ENCODE measurements at places on chromosomes 6 and 20.
A peak's percentile ranks its signal among the peaks of the same experiment; 100 is the strongest.

DNA sequence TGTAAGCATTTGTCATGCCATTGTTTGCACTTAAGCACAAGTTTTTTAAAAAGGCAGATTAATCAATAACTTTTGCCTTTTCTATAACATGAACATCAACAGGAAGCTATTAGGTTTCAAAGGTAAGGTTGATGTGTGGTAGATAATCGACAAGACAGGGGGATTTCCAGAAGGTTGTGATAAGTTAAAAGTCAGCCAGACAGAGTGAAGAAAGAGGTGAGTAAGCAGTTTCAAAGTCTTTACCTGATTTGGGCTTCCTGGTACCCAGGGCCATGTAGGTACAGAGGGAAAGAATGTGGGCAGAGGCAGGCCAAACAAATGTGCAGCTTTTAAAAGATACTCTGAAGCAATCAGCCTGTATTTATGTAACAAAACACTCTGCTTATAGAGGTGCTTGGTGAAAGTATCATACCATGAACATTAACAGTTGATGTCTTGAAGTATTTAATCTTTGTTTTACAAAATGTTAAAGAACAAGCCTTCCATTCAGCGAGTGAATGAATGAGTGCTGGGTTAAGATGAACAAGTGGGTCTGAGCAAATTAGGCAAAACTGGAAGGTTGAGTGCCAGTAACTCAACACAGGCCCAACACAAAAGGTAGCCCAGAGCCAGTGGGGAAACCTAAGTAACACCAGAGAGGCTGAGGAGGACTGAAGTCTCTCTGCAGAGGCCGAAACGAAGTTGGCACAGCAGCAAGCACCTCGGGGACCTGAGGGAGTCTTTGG, 60.2 kb downstream of the LRRC1 start:
- DNase-seq, result no peak

GRCh38 chr6:44192428-44193041, 24.2 kb upstream of the MYMX start:
- no peak for DNase-seq

DNA sequence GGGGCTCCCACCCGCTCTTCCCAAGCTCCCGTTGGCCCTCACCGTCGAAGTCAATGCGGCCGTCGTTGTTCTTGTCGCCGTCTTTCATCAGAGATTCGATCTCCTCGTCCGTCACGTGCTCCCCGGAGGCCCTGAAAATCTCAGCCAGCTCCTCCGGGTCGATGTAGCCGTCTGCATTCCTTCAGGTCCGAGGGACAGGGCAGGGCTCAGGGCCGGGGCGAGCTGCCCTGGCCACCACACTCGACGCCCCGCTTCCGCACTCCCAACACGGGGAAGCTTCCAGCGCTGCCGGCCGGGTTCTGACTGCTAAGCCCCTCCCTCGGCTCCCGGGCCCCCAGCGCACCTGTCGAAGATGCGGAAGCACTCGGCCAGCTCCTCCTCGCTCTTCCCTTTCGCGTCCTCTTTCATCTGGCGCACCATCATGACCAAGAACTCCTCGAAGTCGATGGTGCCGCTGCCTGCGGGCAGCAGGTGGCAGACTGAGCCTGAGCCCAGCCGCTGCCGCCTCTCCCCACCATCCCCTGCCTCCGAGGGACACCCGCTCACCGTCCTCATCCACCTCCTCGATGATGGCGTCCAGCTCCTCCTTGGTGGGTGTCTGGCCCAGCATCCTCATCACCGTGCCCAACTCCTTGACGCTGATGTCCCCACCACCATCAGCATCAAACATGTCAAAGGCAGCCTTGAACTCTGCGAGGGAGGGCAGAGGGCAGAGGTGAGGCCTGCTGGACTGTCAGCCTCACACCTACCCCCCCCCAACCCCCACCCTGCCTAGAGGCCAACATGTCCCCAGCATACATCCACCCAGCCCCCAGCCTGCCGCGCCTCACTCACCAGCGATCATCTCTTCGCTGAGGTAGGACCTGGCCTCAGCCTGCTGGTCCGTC, 2.9 kb downstream of the TNNC2 start:
- DNase-seq, result peak; percentile 80

- no peak for DNase-seq
Measured at GRCh38 chr6:116426551-116426950, 34.6 kb upstream of the CALHM6 start.

DNA sequence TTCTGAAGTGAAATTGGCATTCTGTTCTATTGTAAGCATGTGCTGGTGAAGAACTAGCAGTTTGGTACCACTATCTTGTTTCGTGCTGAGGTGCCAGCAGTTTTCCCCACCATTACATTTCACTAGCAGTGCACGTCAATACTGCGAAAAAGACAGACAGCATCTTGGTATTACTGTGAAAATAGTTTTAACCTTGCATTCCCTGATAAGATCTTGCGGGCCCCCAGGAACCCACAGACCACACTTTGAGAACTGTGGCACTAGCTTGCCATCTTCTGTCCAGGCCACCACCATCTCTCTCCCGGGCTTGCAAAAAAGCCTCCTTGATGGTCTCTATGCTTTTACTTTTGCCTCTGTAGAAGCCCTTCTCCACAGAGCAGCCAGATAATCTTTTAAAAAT, 185.7 kb downstream of the BACH2 start:
- DNase-seq, result no peak

- DNase-seq, result no peak
Measured at GRCh38 chr6:7629321-7629720, 39.3 kb downstream of the SNRNP48 start.

- DNase-seq, result no peak
Measured at GRCh38 chr20:33229843-33230242, 6.0 kb upstream of the BPIFA1 start.

Measured in erythroblast (primary cell).